Right renal pelvis (tissue), 4 donors: ENCODE measurements at places on chromosomes 3 and 15.

GRCh38 chr15:62739082-62739481, 303.5 kb upstream of the TPM1 start:
- no peak for DNase-seq

DNA sequence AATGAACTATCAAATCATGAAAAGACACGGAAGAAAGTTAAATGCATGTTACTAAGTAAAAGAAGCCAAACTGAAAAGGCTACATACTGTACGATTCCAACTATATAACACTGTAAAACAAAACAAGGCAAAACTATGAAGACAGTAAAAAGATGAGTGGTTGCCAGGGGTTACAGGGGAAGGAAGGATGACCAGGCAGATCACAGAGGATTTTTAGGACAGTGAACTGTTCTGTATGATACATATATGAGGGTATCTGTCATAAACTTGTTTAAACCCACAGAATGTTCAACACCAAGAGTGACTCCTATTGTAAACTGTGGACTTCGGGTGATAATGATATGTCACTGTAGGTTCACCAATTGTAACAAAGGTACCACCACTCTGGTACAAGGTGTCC, 60.6 kb downstream of the CHSY1 start:
- DNase-seq: no peak

- no peak for DNase-seq
Measured at GRCh38 chr15:73293773-73294172, 75.0 kb downstream of the HCN4 start.

GRCh38 chr3:77709155-77709554, 669.3 kb downstream of the ROBO2 start:
- DNase-seq: no peak

- no peak for DNase-seq
Measured at GRCh38 chr3:25558121-25558520, 106.6 kb downstream of the TOP2B start.

DNA sequence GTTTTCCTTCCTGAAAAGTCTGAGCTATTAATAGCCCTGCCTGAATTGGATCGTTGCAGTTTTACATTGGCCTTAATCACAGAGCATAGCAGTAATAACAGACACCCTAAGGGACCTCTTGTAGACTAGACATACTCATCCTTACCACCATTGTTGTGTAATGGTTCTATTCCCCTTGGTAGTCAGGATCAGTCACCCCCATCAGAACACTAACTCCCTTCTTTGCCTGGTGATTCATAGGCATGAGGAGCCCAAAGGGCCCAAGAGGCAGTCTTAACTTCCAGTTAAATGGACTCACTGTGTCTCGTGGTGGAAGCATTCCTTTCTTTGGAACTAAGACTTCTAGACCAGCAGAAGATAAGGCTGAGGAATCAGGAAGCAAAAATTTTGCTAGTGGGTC, 20.2 kb downstream of the CGGBP1 start:
- DNase-seq: no peak

DNA sequence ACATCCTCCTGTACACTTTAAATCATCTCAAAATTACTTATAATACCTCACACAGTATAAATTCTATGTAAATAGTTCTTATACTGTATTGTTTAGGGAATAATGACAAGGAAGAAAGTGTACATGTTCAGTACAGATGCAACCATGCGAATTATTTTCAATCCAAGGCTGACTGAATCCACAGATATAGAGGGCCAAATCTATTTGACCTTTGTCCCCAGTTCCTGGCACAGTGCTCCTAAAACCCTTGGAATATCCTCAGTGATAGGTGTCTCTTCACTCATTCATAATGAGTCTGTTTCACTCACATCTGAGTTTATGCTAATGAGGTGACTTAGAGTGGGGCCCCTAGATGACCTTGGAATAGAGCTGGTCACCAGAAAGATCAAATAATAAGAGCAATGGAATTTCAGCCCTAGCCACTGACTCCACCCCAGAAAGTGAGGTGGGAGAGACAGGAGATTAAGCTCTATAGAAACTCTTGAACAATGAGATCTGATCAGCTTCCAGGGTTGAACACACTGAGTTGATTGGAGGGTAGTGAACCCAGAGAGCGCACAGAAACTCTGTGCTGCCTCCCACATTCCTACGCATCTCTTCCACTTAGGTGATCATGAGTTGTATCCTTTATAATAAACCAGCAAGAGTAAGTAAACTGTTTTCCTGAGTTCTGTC, 65.3 kb downstream of the ADAM10 start:
- no peak for DNase-seq

GRCh38 chr15:81111510-81112470, 22.3 kb upstream of the CFAP161 start:
- no peak for DNase-seq

DNA sequence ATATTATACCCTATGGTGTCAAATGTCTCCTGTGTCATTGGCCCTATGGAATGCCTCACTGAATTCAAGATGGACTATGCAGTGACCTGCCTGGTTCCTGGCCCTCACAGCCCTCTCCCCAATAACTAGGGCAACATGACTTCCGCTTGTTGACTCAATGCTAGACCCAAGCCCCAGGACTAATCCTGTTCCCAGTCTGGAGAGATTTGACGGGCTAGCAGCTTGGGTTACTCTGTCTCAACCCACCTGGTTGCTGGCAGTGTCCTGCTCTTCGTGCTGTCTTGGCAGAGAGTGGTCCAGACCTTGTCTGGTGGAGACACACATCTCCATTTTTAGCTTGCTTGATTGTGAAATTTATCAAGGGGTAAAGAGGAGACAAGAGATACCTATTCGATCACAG, 135.8 kb upstream of the HES1 start:
- DNase-seq: no peak

GRCh38 chr3:157333551-157333991, 103.1 kb upstream of the PTX3 start:
- no peak for DNase-seq

GRCh38 chr3:107241217-107241616, 136.0 kb upstream of the CCDC54 start:
- no peak for DNase-seq

DNA sequence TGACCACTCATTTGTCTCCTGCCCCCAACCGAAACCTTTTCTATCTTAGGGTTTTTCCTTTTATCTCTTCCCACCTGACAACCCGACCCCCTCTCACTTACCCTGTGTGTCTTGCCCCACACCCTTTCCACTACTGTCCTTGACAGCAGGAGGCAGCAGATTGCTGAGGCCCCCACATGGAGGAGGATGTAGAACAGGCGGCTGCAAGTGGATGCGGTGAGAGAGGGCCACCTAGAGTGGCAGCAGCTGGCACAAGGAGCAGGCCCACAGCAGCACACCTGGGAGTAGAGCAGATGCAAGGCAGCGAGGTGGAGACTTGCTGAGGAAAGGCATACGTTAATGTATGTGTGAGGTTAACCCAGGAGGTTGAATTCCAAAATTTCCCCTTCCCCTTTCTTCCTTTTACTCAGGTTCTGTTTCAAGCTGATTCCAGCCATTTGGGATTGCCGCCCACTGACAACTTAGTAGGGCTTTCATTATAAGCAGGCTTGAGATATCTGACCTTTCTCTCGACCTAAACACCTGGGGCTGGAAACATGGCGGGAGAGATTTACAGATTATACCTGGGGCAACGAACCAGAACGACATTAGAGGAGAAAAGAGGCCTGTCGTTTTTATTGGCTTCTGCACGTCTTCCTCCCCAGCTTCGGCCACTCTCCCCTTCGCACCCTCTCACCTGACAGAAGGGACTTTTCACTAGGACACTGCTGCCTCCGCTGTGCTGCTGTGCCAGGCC, 643 bp downstream of the SERINC4 start:
- no peak for DNase-seq

- DNase-seq: no peak
Measured at GRCh38 chr15:92149465-92149864, 244.2 kb upstream of the ST8SIA2 start.

GRCh38 chr3:191455257-191455952, 5.6 kb upstream of the PYDC2 start:
- DNase-seq: no peak

- DNase-seq: no peak
Measured at GRCh38 chr3:135706758-135707375, 258.7 kb upstream of the PPP2R3A start.

GRCh38 chr3:98574132-98574531, 19.3 kb downstream of the CPOX start:
- no peak for DNase-seq

- no peak for DNase-seq
Measured at GRCh38 chr3:40617084-40617483, 92.3 kb downstream of the ZNF621 start.

- peak; percentile 18 for DNase-seq
Measured at GRCh38 chr15:24955531-24955921, 739 bp downstream of the SNRPN start.

GRCh38 chr15:100206643-100207042, 135.1 kb downstream of the ADAMTS17 start:
- DNase-seq: no peak

- DNase-seq: no peak
Measured at GRCh38 chr3:55329849-55330248, 157.3 kb downstream of the WNT5A start.

DNA sequence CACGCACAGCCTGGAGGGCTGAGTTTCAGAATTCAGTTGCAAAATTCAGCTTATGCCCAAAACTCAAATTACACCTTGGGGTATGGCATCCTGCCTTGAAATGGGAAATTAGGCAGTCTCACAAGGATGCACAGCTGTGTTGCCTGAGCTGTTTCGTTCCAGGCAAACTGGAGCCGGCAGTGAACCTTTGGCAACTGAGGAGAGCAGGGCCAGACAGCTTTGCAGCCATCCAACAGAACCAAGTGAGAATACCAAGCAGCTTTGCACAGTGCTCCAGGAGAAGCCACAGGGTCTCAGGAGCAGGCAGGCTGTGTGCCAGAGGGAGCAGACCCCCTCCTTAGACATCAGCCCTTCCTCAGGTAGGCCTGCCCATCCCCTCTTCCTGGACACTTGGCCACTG, 32.5 kb upstream of the BFSP2 start:
- no peak for DNase-seq

GRCh38 chr3:83928903-83929302, 1029.9 kb upstream of the CADM2 start:
- DNase-seq: no peak

DNA sequence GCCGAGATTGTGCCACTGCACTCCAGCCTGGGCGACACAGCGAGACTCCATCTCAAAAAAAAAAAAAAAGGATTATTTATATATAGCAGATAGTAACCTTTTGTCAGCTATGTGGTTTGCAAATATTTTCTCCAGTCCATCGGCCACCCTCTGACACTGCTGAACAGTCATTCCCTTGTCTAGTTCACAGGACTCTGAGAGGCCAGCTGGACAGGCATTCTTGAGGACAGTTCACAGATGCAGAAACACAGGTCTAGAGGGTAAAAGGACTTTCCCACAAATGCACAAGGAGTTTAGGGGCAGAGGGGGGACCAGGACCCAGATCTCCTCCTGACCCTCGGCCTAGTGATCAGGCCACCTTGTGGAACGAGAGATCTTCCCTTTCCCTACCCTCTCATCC, 7.5 kb upstream of the TMEM40 start:
- no peak for DNase-seq

DNA sequence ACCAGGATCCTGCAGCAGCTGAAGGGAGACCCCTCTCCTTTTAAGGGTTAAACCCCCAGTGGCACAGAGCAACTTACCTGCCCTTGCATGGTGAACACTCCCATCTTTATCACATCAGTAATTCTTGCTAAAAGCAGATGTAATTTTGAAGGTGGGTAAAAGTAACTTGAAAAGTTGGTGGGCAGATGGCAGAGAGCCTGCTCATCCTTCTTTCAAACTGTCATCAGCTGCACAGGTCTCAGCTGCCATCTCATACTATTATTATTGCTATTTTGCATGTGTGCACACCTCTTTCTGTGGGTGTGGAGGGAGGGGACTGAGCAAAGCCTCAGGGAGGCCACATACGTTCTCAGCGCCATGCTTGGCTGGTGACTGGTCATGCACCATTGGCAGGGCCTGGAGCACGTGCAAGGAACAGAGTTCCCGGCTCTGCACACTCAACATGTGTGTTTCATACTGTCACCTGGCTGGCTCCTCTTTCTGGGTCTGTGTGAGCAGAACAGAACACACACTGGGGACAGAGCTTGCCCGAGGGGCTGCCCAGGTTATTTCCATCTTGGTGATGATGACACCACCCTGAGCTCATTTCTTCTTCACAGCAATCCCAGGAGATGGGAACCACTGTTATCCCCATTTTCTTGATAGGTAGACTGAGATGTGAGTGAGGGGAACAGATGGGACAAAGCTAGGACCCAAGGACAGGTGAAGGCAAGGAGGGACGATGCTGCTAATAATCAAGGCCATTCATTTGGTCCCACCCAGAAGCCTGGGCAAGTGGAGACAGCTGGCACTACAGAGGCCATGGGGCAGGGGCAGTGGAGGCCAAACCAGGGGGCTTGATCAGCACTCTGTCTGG, 95.8 kb upstream of the KLF13 start:
- DNase-seq: no peak

DNA sequence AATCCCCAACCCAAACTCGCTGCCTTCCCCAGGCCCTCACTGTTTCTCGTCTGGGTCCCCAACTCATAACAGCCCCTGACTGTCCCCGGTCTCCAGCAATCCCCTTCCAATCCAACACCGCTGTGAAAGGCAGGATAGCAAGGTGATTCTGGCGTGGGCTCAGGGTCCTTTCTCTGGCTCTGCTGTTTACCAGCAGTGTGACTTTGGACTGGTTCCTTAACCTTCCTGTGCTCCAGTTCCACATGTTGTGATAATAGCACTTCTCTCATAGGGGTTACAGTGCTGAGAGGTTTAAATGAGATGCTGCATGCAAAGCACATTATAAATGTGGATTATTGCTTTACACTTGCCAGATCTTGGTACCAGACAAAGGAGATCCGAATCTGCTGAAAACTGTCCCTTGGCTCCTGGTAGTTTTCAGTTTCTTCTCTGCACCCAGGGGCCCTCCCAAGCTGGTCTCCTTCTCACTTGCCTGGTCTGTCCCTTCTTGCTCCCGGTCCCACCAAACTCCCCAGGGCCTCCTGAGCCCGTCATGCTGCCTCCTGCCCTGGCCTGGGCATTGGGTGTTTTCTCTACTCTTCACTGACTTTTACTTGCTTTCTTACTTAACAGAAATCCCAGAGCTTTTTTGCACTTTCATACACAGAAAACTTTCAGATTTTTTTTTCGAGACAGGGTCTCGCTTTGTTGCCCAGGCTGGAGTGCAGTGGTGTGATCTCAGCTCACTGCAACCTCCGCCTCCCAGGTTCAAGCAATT, 26.8 kb upstream of the CYP11A1 start:
- no peak for DNase-seq

DNA sequence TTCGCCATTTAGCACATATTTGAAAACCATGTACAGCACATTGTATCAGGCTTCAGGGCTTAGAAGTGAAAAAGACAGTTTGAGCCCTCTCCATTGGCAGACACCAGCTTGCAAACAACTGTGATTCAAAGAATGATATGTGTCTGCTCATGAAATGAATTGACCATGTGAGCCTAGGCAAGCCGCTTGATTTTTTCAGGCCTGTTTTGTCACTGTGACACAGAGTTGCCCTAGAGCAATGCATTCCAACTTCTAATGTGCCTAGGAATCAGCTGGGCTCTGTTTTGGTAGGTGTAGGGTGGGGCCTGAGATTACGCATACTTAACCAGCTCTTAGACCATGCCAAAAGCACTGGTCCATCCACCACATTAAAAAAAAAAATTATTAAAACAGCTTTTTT, 53.0 kb downstream of the ATP2C1 start:
- DNase-seq: no peak

- DNase-seq: no peak
Measured at GRCh38 chr3:69803681-69804270, 64.5 kb downstream of the MITF start.
